Activated CD4-positive, alpha-beta T cell treated with anti-CD3 and anti-CD28 coated beads, Interleukin-2, amount 50 U/mL, for 24 hours (primary cell): ENCODE measurements at places on chromosomes 16 and 17.

DNA sequence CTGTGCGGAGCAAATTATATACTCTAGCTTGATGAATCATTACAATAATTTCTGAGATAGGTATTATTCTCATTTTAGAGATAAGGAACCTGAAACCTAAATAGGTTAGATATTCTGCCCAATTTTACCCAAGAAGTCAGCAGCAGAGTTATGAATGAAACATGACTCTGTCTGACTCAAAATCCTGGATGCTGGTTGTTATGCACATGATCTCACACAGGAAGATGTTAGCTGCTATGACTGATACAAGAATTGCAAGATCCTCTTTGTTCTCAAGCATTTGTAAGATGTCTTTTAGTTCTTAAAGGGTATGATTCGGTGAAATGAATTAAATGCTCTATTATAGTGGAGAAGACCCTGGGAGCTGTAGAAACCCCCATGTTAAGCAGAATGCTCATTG lies 447.8 kb downstream of the KIF2B start:
- no peak for DNase-seq

- DNase-seq = no peak
Observed at GRCh38 chr16:704552-705380, 835 bp downstream of the FBXL16 start.

- no peak for DNase-seq
Observed at GRCh38 chr17:44941712-44942331, 5.8 kb downstream of the KIF18B start.

DNA sequence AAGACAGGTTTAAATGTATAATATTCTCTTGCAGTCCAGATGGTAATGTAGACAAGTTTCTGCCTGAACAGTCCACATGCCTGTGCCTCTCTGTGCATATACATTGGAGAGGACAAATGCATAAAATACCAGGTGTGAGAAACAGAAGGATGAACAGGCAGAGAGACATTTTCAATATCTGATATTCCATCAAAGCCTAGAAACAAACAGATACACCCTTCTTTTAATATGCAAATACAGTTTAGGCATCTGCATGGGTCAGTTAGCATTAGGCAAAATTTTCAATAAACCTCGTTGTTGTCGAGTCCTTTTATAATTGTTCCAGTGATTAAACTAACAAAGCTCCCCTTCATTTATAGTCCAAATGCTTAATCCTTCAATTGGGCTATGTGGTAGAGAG lies 897 bp downstream of the OMG start:
- DNase-seq = no peak

GRCh38 chr16:57541754-57542435 lies 548 bp upstream of the ADGRG5 start:
- DNase-seq = no peak

- DNase-seq = no peak
Observed at GRCh38 chr17:48567646-48568354, 10.3 kb downstream of the HOXB4 start.

DNA sequence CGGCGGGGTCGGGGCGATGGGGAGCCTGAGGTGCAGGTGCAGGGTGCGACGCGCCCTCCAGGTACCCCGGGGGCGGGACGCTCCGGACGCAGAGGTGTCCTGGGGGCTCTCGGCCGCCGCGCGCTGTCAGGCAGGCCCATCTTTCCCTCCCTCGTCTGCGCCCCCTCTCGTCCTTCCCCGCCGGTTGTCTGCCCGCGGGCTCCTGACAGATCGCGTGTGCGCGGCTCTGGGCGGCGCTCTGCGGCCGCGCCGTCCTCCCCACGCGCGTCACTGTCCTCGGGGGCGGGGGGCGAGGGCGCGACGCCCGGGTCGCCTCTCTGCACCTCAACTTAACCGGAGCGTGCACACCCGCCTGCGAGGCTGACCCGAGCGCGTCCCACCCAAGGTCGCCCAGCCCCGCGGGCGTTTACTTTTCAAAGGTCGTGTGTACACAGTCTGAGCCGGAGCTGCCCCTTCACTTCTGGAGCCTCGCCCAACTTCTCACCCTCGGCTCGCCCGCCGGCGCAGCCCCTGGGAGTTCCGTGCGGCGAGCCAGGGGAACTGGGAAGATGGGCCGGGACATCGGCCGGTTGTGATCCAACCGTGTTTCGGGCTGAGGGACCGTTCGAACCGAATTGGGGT lies 512 bp downstream of the AKAP1 start:
- DNase-seq = no peak

GRCh38 chr17:46028374-46028773 lies 29.3 kb downstream of the STH start:
- no peak for DNase-seq

GRCh38 chr16:2428051-2428783 lies 1.0 kb upstream of the CCNF start:
- DNase-seq = no peak

DNA sequence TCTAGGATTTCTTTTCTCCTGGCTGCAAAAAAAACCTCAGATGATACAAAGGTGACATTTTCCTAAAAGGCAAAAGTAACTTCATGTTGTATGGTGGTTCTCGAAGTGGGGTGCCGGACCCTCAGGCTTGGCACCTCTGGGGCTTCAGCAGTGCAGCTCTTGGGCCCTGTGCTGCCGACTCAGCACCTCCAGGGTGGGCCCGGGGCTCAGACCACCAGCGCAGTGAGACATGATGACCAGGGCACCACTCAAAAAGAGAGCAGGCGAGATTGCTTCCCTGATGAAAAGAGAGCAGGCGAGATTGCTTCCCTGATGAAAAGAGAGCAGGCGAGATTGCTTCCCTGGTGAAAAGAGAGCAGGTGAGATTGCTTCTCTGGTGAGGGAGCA lies 98.7 kb upstream of the ZNF750 start:
- no peak for DNase-seq

DNA sequence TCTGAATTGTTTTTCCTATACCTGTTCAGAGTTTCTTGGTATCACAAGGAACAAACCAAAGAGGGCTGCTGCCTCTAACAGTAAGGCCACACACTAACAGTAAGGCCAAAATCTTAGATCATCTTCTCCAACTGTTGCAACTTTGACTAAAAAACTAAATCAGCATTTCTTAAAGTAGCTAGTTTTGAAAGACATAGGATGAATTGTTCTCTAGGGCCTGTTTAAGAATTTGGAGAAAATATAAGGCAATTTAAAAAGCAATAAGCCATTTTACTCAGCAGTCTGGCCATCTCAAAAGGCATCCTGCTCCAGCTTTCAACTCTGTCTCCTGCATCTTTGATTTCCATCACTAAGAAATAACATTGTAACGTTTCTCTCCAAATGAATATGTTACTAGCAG lies 105.0 kb upstream of the MON1B start:
- no peak for DNase-seq

- DNase-seq = no peak
Observed at GRCh38 chr17:10034719-10035475, 129.8 kb upstream of the RCVRN start.

GRCh38 chr16:59042301-59042700 lies 308.2 kb upstream of the GOT2 start:
- DNase-seq = no peak

DNA sequence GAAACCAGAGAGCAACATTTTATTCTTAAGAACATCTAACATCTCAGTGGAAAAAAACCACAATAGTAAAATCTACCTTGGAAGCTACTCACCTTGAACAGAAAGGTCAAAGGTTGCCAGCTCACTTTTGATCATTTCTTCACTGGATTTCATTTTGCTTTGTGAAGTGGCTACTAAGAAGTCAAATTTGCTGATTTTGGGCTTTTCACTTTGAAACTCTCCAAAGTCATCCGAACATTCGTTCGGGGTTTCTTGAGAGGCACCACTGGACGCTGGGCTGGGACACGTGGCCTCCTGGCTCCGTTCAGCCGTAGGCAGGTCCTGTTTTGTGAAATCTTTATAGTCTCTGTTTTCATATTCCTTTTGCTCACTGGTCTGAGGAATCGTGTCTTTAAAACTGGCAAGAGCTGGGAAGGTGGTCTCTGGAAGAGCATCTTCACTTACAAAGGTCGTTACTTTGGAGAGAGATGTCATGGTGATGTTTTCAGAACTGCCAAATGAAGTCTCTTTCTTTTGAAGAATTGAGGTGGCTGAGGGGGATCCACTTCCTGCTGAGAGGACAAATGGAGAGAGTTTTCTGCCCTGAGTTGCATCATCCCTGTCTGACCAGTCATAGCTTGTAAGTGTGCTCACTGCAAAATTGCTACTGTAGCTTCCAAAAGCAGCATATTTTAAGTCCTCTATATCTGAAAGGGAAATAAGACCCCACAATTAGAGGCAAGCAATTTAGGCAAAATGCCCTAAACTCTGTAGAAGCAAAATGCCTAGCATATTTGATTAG lies 52.4 kb downstream of the DUSP14 start:
- DNase-seq = no peak

- peak; percentile 12 for DNase-seq
Observed at GRCh38 chr17:59154292-59154720, 680 bp downstream of the SKA2 start.

DNA sequence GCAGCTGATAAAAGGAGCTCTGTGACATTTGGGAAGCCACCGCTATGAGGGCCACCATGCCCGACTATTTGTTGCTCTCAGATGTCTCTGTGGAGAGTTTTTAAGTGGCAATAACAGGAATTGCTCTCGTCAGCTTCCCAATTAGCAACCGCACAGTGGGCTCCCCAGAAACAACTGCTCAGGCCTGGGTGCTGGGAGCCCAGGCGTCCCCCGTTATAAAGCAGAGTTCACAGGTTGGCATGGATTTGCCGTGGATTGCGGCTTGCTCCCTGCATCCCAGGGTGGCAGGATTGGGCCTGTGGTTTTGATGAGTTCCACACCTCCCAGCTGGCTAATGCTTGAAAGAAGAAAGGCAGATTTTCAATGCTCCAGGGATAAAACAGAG lies 289.9 kb downstream of the CPPED1 start:
- DNase-seq = no peak

- DNase-seq = no peak
Observed at GRCh38 chr17:16435925-16436886, 20.8 kb downstream of the TRPV2 start.

GRCh38 chr16:3088450-3088849 lies 10.6 kb downstream of the ZSCAN10 start:
- DNase-seq = no peak

GRCh38 chr17:44906763-44907728 lies 7.8 kb upstream of the EFTUD2 start:
- DNase-seq = no peak

DNA sequence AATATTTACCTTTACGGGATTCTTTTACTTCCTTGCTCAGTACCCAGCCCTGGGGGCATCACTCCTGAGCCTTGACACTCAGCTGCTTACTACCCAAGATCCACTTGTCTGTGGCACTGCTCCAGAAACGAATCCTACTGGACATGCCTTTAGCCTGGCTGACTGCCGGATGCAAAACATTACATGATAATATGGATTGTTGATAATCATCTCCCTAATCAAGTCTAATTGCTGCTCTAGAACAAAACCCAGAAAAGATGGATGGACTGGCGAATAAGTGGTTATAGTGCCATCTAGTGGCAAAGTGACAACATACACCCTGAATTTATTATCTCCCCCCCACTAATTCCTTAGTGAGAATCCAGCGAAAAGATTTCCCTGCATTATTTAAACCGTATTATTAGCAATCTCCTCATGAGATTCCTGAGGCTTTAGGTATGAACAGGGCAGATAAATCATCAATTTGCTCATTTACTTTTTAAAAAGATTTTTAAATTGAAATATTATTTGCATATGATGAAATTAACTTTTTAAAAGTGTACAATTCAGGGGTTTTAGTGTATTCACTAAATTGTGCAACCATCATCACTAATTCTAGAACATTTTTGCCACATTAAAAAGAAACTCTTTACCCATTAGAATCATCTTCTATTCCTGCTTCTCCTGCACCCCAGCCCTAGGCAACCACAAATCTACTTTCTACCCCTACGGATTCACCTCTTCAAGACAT lies 61.6 kb downstream of the RGS9 start:
- DNase-seq = no peak

GRCh38 chr17:80096561-80097021 lies 4.8 kb upstream of the GAA start:
- no peak for DNase-seq

GRCh38 chr17:77829843-77830799 lies 128.4 kb upstream of the TNRC6C start:
- no peak for DNase-seq

- no peak for DNase-seq
Observed at GRCh38 chr17:59372138-59372751, 40.8 kb downstream of the YPEL2 start.

GRCh38 chr17:65208717-65209116 lies 71.5 kb downstream of the RGS9 start:
- no peak for DNase-seq

DNA sequence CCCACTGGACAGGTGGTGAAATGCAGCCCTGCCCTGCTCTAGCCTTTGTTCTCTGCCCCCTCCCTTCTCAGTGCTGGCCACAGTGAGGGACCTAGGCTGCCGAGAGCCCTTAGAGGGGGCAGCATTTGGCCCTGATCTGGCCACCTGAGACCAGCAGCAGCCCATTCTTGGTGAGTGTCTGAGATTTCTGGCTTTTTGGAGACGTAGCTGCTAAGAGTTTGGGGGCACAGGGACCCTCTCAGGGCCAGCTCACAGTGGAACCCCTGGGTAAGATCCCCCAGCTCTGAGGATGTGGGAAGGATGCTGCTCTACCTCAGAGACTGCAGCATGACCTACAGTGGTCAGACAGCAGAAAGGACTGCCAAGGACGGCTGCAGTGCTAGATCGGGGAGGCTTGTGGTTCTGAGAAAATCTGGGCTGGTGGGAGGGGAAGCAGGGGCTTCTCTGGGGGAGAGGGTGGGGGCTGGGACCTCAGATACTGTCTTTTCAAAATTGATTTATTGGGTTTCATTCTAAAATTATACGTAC lies 13.3 kb downstream of the GRB7 start:
- no peak for DNase-seq

DNA sequence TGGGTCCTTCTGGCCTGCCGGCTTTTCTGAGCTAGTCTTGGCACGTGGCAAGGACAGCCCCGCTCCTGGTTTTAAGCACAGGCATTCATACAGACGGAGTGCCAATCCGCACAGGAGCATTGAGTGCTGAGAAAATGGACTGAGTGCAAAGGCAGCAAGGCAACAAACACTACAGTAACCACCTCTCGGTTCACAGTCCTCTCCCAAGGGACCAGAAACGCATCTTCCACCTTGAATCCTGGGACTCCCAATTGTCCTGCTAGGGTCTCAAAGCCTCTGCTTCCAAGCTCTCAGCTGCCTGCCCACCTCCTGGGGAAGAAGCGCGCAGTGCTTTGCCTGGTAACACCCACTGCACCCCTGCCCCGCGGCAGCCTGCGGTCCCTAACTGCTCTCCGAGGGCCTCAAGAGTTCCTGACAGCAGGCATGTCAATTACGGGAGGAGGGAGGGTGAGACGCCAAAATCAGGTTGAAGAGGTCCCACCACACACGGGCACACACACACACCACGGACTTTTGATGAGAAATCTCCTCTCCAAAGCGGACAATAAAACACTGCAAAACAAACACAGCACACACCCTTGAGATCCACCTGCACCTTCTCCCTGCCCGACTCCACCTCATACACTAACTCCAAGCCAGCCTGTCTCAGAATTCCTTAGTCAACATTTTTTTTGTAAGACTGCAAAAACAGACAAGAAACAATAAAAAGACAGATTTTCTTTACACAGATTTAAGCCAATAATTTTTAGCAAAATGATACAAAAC lies 15.0 kb downstream of the SLC16A3 start:
- no peak for DNase-seq
